ENCODE measurements at places on chromosomes 3 and 15.

DNA sequence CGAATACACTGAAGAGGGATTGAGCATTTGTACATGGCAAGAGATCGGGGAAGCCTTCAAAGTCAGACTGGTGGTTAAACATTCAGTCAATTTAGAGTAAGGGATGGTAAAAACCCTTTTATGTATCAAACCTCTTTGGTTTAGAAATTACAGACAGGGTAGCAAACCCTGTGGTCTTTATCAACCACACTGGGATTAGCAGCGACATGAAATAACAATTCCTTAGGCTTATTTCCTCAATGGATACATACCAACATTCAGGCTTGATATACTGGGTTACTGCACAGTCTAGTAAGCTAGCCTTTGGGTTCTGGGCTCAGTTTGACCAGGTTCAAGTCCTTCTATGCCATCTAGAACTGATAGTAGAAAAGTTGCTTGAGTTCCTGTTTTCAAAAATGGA lies 127.4 kb downstream of the THRB start:
- no peak for DNase-seq

DNA sequence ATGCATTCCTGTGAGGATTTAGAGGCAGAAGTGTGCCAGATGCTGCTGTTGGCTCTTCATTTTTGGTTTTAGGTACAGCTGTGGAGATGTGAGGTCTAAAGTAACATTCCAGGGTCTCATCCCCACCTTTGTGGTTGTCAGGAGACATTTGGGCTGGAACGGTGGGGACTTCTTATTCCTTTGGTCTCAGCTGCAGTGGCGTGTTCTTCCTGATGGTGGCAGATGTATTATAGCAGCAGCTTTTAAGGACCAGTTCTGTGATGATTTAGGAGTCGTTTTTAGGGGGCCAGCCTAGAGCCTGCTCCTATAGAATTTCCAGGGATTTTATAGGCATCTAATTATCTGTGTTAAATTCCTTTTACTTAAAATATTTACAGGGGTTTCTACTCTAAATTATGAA lies 221.0 kb upstream of the EOMES start:
- no peak for DNase-seq

DNA sequence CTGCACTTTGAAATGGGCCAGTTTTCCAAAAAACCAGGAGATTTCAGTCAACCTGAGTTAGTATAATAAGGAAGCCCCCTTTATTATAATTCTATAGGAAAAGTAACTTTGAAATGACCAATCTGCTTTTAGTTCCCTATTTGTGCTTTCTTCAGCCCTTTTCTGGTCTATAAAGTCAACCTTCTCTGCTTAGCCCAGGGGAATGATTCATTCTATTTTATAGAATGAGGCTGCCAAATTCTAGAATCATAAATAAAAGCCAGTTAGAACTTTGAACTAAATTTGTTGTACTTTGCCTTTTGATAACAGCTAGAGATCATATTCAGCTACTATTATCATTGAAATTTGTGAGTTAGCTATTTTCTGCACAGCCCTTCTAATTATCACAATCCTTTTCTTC lies 24.7 kb downstream of the CIP2A start:
- no peak for DNase-seq

- DNase-seq: peak; percentile 74
Observed at GRCh38 chr3:37993820-37994638, 3.4 kb downstream of the VILL start.

DNA sequence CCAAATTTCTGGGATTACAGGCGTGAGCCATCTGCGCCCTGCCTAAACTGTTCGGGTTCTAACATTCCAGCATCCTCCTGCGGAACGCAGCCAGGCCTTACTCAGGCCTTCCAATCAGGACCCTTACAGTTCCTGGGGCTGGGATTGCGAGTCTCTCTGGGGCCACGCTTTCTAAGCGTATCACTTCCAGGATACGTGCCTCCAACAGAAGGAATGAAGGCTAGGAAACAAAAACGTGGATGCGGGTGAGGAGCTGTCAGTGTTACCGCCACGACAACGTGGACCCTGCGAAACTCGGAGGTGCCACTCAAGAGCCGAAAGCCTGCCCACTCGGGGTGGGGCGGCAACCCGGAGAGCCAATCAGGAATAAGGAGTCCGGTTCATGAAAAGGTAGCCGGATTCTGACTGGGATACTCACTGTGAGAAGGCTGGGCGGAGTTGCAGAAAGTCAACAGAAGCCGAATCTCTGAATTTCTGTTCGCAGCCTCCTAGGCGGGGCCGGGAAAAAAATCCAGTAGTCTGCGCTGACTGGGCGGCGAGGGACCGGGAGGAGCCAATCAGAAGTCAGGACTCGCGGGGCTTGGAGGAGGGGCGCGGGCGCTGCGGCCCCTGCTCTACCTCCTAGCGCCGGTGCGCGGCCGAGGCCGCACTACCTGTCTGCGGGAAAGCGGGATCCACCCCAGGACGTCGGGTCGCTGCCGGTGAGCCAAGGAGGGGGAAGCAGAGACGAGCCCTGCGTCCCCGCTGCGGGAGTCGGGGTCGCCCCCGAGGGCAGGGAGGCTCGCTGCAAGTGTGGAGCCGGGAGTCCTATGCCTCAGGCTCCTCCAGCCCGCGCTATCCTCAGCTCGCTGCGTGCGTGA lies at the start of gene HYKK:
HYKK (plus strand) TSS at position 607 of the 860 bp plus-strand sequence. CDS start 5,512 bp downstream, outside the sequence.
- DNase-seq: peak; percentile 74

DNA sequence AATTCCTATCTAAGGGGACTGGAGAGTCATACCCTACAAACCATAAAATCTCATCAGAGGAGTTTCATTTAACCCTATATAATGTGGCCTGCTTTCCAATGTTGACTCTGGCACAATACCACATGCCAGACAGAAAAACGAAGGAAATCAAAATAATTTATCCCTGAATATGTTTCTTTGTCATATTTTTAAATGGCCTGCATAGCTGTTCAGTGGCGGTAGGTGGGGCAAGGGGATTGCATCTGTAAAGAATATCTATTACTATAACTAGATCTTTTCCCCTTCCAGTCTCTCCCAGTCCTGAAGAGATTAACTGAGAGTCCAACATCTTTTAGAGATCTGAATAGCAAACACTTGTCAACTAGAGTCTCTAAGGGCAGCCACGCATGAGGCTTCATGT lies 278.1 kb upstream of the CTNNB1 start:
- DNase-seq: no peak

GRCh38 chr3:189269365-189269764 lies 97.6 kb downstream of the TPRG1 start:
- DNase-seq: no peak

DNA sequence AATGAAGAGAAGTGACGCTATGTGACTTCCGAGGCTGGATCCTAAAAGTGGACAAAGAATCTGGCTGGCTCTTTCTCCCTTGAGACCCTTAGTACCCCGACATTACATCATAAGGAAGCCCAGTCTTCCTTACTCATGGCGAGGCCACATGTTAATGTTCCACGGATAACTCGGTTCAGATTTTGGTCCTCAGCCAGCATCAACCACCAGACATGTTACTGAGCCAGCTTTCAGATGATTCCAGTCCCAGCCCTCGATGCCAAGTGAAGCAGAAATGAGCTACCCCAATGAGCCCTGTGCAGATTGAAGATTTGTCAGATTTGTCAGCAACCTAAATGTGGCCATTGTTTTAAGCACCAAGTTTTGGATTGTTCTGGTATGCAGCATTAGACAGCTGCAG lies 46.6 kb downstream of the SLCO2A1 start:
- DNase-seq: no peak

GRCh38 chr3:39110041-39110639 lies 2.7 kb downstream of the TTC21A start:
- no peak for DNase-seq

DNA sequence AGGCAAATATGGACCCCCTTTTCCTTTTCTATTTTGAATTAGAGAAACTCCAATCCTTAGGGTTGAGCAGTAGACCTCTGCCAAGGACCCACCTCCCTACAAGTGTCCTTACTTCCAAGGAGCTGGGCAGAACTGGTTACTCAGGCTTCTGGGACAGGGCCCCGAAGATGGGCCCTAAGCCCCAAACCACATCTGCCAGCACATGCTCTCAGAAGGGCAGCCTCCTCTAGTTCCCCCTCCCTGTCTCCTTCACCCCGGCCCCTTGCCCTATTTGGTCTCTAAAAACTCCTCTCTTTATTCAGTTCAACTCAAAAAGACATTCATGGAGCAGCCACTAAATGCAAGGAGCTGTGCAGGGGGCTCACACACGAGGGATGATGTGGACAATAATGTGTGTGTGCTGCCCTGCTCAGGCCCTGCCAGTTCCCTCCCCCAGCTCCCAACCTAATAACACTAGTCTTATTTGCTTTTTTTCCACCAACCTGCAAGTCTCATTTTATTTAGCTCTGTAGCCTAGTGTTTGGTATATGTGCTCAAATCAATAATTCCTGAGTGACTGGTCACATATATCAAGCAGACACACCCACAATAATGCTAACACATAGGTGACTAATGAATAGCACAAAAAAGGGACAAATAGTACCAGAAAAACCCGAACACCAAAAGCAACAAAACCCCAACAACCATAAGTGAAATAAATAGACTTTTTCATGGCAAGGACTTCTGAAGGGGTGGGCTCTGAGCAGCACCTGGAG lies 12.2 kb downstream of the ZDHHC3 start:
- no peak for DNase-seq

DNA sequence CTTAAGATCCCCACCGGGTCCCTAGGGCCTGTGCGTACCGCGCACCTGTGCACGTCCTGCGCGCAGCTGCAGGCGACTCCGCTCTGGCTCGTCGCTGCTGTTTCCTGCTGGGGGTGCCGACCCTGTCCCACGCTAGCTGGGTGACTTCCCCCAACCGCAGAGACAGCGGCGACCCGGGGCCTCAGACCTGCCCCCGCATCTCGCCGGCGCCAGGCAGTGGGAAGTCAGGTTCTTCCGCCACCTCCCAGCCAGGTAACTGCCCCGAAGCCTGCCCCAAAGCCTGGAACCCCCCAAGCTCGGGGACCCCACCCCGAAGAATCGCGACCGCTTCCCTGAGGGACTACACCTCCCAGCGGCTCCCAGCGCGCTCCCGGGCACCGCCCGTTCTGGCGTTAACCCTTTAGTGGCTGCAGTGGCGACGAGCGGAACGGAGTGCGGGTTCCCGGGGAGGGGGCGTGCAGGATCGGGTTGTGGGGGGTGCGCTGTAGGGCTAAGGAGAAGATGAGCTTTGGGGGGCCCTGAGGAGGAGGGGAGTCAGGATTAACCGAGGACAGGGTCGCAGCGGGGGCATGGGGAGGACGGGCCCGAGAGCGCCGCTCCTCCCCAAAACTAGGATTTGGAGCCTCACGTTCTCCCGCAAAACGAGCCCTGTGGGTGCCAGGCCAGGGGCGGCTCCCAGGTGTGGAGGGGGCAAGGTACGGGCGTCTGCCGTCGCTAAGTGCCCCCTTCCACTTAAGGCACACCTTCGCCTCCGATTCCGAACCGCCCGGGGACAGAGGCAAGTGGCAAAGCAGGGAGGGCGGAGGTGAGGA lies 589 bp downstream of the NEIL1 start:
- DNase-seq: no peak

DNA sequence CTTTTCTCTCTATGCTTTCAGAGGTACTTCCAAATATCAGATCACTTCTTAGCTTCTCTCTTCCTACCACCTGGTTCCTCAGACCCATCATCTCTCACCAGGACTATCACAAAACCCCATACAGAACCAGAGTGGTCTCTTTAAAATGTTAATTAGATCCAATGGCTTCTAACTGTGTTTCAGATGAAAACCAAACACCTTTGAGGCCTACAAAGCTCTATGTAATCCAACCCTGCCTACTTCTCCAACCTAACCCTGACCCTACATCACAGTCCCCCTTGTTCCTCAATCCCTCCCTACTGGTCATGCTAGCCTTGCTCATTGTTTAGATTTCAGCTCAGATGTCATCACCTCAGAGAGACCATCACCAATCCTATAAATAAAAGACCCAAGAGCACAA lies 34.8 kb downstream of the SUMF1 start:
- DNase-seq: no peak

DNA sequence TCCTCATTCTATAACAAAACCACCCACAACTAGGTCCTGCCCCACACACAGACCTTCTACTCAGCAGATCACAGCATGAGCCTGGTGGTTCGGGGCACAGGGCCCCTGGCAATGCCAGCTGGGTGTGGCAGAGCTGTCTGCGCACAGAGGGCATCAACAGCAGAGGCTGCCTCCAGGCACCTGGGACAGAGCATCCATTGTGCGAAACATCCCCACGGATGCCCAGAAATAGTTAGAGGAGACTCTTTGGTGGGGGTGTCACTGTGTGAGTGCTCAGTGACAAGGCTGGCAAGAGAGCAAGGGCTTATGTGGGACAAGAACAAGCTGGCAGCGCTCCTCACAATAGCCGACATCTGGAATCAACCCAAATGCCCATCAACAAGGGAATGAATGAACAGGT lies 487.4 kb upstream of the PROK2 start:
- no peak for DNase-seq

DNA sequence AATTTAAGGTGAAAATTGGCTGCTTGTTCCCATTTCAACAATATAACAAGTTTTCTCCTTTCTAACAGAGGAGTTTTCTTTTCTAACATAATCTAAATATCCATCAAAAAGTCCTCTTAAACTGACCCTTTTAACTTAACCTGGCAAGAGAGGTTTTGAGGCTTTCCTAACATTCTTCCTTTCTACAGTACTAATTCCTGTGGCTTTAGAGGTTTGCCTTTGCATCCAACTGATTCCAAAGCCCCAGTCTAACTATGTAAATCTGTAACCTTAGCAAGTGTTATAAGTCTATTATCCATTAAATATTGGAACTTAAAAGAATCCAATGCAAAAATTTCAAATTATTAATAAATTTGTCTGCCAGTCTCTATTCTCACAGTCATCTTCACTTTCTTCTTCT lies 134.1 kb downstream of the ISL2 start:
- DNase-seq: no peak

- DNase-seq: no peak
Observed at GRCh38 chr3:35932995-35933394, 293.7 kb downstream of the ARPP21 start.

GRCh38 chr3:187370051-187370450 lies 1.9 kb downstream of the RTP4 start:
- DNase-seq: no peak

GRCh38 chr15:91515188-91515754 lies 338.2 kb upstream of the SLCO3A1 start:
- no peak for DNase-seq

Data from omental fat pad (tissue), 4 donors.